ENCODE measurements at places on chromosomes 16 and 17. TPM values are rescaled to one million over a fixed set of nuclear protein-coding genes. Genes with fewer than 3 reads are reported as not detected.
A peak's percentile ranks its signal among the peaks of the same experiment; 100 is the strongest.

- no peaks in the 10 kb centered on the region for H3K36me3 ChIP-seq
- H3K4me3 ChIP-seq: no peak overlapping the region
- no peak overlapping the region for H3K27ac ChIP-seq
- no peak for DNase-seq
- no peaks in the 10 kb centered on the region for H3K27me3 ChIP-seq
Observed at GRCh38 chr17:75830164-75831031, 13.8 kb downstream of the UNC13D start.

DNA sequence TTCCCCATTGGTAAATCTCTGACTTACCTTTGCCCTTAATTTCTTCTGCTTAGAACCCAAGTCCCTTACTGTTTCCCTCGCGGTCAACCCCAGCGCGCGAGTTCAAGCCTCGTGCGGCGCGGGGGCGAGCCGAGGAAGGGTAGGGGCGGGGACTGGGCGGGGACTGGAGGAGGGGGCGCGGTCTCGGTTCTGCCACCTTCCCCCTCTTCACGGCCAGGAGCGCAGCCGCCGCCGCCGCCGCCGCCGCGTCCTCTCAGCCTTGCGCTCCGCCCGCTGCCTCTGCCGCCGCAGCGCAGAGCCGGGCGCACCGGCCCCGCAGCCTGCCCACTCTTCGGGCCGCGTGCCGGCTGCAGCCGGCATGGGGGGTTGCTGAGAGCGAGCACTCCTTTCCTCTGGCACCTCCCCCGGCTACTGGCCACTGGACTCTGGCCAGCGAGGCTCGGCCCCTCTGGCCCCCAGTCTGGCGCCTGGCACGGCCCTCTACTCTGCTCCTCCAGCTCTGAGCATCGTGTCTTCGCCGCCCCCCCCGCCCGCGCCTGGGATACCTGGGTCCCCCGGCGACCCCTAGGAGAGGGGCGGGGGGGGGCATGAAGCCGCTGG, at the start of gene RAPGEFL1:
Gene RAPGEFL1 (plus strand): TSS at position 196 of the 600 bp plus-strand sequence. CDS start 392 bp downstream, at position 588.
- peak within 1 kb of the TSS; percentile 54 for H3K4me3 ChIP-seq
- no peak within 1 kb of the TSS for H3K27ac ChIP-seq
- peak; percentile 30 for DNase-seq

- H3K4me3 ChIP-seq: no peak overlapping the region
- no peaks in the 10 kb centered on the region for H3K27me3 ChIP-seq
- peak; percentile 56 for DNase-seq
- H3K36me3 ChIP-seq: no peaks in the 10 kb centered on the region
- H3K4me1 ChIP-seq: peaks cover 77% of the 10 kb centered on the region
- H3K27ac ChIP-seq: peak overlapping the region; percentile 75
Observed at GRCh38 chr17:77472468-77473310, 331.9 kb downstream of the SEC14L1 start.

Gene KRT12
- total RNA-seq: not detected

DNA sequence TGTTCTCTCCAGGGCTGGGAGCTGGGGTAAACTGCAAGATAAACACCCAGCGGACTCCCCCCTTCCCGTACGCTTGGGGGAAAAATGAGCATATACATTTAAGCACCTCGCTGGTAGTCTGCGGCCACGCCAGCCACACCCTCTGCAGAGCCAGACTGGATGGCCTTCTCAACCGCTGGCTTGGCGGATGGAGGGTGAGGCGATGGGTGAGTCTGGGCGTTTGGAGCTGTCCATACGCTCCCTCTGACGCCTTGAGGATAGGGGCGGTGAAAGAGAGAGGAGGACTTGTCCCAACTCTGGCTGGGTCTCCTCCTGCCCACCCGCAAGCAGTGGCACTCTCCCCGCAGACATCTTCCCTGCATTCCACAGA, 1.0 kb downstream of the ITGA3 start:
- H3K27ac ChIP-seq: peak overlapping the region; percentile 96
- peak; percentile 55 for DNase-seq

Gene SCIMP
- not detected for total RNA-seq

DNA sequence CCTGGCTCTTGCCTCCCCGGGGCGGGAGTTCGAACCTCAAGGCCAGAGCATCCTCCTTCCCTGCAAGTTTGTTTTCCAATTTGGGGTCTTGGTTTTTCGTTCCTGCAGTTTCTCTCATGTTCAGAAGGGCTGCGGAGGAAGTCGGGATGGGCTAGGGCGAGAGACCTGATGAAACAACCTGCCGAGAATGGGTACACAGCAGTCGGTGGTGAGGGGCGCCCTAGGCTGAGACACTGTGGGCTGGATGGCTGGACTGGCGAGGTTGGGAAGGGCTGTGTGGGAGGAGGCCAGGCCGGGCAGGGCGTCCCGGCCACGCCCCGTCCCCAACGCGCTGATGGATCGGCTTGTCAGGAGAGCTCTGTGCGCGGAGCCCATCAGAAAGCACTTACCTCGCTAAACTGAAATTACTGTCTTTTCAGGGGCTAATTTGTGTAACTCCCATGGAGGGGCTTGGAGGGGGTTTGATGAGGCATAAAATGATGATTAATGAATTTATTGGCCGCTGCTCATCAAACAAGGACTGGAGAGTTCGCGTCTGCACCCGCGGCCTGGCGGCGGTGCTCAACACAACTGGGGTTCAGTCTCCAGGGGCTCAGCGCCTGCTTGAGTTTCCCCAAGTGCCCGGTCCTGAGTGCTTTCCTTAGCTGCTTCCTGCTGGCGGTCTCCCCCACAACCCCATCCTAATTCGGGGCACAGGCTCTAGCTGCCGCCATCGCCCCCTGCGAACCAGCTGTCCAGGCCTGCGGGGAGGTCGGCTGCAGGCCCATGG, 9.0 kb downstream of the IRX5 start:
- DNase-seq: no peak
- H3K27ac ChIP-seq: no peak overlapping the region
- peaks cover 15% of the 10 kb centered on the region for H3K4me1 ChIP-seq
- no peak overlapping the region for H3K4me3 ChIP-seq

Gene PDP2
- 16.8 TPM for total RNA-seq

GRCh38 chr16:47523342-47524006, 62.3 kb downstream of the PHKB start:
- DNase-seq: no peak
- H3K4me3 ChIP-seq: no peak overlapping the region
- peaks cover 5% of the 10 kb centered on the region for H3K4me1 ChIP-seq
- no peak overlapping the region for H3K27ac ChIP-seq
- H3K36me3 ChIP-seq: no peaks in the 10 kb centered on the region
- no peaks in the 10 kb centered on the region for H3K27me3 ChIP-seq

Gene ZFPM1
- 8.0 TPM for total RNA-seq

GRCh38 chr16:11136600-11136999, 119.4 kb downstream of the SOCS1 start:
- no peak overlapping the region for H3K27ac ChIP-seq
- DNase-seq: no peak
- H3K4me3 ChIP-seq: no peak overlapping the region
- H3K36me3 ChIP-seq: no peaks in the 10 kb centered on the region

DNA sequence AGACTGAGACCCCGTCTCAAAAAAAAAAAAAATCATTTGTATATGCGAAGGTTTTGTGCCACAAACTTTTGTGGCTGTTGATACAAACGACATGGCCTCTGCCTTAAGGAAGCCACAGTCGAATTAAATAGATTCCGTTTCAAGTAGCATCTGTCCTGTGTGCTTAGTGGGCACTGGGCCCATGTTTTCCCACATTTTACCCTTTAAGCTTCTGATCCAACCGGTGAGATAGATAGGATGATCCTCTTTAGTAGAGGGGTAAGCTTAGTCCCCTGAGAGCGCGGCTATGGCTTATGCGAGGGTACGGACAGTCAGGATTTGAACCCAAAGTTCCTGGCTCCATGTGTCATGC, 776 bp upstream of the TMEM219 start:
- no peak for DNase-seq
- no peak overlapping the region for H3K27ac ChIP-seq
- H3K27me3 ChIP-seq: no peaks in the 10 kb centered on the region
- peaks cover 13% of the 10 kb centered on the region for H3K4me1 ChIP-seq

GRCh38 chr17:58388302-58389190, 28.8 kb downstream of the RNF43 start:
- H3K27ac ChIP-seq: no peak overlapping the region
- no peak overlapping the region for H3K4me3 ChIP-seq
- peaks cover 6% of the 10 kb centered on the region for H3K4me1 ChIP-seq
- no peaks in the 10 kb centered on the region for H3K36me3 ChIP-seq
- no peak for DNase-seq
- H3K27me3 ChIP-seq: peaks cover 25% of the 10 kb centered on the region

Gene LDAF1
- 41.0 TPM for total RNA-seq

DNA sequence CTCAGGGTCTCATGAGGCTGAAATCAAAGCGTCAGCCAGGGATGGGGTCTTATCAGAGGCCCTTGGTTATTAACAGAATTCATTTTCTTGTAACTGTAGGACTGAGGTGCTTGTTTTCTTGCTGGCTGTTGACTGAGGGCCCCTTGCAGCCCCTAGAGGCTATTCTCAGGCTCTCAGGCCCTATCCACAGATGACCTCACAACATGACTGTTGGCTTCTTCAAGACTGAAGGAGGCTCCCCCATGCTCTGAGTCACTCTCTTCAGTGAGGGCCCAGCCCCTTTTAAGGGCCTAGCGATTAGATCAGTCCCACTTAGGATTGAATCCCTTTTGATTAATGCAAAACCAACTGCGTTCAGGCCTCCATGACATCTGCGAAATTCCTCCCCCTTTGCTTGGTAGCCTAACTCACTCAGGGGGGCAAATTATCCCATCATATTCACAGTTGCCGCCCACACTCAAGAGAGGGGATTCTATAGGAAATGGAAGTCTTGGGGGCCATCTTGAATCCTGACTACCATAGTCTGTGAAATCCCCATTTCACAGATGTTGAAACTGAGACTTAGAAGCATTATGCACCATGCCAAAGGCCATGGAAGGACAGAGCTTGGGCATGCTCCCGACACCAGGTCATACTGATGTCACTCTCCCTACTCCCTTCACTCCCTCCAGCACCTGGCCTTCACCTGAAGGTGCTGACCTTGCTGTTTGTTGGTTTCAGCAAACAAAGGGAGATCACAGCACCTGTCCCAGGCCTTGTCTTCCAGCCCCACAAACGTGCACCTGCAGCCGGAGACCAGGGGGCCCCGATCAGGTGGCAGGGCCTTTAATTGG, 592.3 kb downstream of the MAF start:
- DNase-seq: no peak
- H3K27ac ChIP-seq: no peak overlapping the region
- H3K4me3 ChIP-seq: no peak overlapping the region
- H3K4me1 ChIP-seq: no peaks in the 10 kb centered on the region

Gene LLGL2
- total RNA-seq: 6.9 TPM

- no peaks in the 10 kb centered on the region for H3K27me3 ChIP-seq
- no peak overlapping the region for H3K27ac ChIP-seq
- no peak for DNase-seq
- no peaks in the 10 kb centered on the region for H3K36me3 ChIP-seq
- no peak overlapping the region for H3K4me3 ChIP-seq
- no peaks in the 10 kb centered on the region for H3K4me1 ChIP-seq
Observed at GRCh38 chr17:32757963-32758362, 119.0 kb downstream of the MYO1D start.

DNA sequence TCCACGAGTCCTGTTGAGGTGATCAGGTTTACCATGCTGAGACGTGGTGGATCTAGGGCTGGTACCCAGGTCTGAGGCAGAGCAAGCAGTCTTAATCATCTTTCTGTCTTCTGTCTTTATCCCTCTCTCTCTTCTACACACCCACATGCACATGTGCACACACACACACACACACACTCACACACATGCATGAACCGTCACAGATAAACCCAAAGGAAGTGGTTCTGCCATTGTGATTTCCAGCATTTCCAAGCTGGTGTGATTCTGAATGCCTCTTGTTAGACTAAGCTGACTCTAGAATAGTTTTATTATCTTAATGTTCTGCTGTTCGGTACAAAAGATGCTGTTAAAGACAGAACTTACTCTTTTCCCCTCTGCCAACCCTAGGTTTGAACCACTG, 411.8 kb upstream of the SALL1 start:
- no peak overlapping the region for H3K27ac ChIP-seq
- H3K27me3 ChIP-seq: peaks cover 3% of the 10 kb centered on the region
- no peak overlapping the region for H3K4me3 ChIP-seq
- no peak for DNase-seq
- no peaks in the 10 kb centered on the region for H3K4me1 ChIP-seq

DNA sequence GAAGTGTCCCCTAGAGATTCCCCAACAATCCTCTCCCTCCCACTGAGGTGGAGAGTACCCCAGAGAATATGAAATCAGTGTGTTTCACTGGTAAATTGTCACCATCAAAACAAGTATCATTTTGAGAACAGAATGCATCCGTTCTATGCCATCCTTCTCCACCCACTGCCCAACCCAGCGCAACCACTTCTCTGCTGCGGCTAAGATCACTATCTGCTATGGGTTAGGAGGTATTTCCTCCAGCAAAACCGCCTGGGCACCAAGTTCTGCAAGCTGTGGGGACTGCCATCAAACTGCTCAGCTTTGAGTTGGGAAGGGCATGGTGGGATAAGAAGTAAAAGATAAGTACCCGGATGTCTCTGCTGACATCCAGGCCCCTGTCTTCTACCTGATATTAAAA, 24.4 kb downstream of the CNTNAP1 start:
- H3K27me3 ChIP-seq: no peaks in the 10 kb centered on the region
- H3K27ac ChIP-seq: no peak overlapping the region
- H3K4me1 ChIP-seq: no peaks in the 10 kb centered on the region
- H3K4me3 ChIP-seq: no peak overlapping the region
- peaks cover 24% of the 10 kb centered on the region for H3K36me3 ChIP-seq
